ENCODE measurements at places on chromosomes 3 and 15.

GRCh38 chr3:194757647-194758061 lies 72.0 kb downstream of the FAM43A start:
- no peak for DNase-seq

DNA sequence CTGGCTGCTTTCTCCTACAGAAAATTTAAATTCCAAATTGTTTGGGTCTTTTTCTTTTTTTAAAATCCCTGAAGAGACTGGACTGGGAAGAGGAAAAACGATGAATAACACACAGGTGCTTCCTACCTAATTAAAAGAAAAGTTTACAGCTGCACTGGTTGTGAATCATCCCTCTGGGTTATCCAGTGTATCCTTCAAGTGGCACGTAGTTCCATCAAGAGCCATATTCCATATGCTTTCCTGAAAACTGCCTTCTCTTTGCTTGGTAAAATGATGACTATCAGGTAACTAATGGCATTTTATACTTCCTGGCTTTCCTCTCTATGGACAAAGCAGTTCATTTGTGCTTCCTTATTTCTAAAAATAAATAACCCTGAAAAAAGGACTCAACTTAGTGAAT lies 123.2 kb downstream of the MAGI1 start:
- no peak for DNase-seq

GRCh38 chr15:91077029-91077428 lies 23.0 kb upstream of the SV2B start:
- no peak for DNase-seq

GRCh38 chr3:22091329-22091728 lies 340.3 kb upstream of the ZNF385D start:
- DNase-seq: no peak

DNA sequence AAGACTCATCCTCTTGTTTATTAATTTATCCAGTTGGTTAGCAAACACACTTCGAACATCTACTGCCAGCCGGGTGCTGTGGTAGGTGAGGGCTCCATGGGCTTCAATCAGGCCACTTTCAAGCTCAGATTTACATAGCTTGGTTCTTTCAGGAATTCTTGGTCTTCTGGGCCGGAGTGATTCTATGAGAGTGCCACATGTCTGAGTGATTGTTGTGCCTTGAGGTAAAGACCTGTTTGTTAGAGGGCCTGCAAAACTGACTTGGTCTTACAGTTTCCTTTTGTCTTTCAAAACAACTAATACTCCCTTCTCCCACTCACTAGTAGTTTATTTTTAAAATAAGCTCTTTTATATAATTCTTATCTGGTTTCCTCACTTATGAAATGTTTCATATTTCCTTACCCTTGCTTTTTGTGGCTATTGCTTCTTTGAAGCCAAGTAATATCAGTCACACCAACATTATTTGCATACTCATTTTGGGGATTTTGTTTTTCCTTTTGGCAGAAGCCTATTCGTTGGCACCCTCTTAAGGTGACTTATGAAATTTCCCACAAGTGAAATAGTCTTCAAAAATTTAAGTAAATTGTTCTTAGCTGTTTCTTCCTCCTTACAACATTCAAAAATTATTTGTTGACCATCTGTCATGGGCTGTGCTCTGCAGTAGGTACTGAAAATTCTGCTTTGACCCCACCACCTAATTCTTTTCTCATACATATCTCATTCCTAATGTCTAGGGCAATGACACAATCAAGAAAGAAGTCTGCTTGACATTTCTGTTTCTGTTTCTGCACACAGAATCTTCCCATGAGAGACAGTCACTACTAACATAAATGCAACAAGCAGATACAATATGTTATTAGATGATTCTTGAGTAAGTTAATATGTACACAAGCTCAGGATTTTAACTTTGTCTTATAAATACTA lies 120.2 kb downstream of the LRRC28 start:
- DNase-seq: peak; percentile 38

- DNase-seq: no peak
Observed at GRCh38 chr3:48492461-48493202, 11.3 kb downstream of the SHISA5 start.

- no peak for DNase-seq
Observed at GRCh38 chr3:55899887-55900286, 412.8 kb upstream of the WNT5A start.

DNA sequence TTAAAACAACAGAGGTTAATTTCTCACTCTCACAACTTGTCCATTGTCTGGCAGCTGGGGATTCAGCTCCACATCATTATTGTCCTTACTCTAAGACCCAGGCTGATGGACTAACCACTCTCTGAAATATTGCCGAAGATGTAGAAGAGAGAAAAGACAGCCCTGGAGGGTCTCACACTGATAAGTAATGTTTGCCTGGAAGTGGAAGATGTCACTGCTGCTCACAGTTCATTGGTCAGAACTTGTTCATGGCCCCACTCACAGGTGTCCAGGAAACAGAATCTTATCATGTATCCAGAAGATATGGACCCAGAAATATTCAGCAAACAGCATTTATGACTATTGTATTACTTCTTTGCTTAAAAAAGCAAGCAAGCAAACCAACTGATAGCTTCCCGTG lies 62.2 kb upstream of the LPP start:
- no peak for DNase-seq

DNA sequence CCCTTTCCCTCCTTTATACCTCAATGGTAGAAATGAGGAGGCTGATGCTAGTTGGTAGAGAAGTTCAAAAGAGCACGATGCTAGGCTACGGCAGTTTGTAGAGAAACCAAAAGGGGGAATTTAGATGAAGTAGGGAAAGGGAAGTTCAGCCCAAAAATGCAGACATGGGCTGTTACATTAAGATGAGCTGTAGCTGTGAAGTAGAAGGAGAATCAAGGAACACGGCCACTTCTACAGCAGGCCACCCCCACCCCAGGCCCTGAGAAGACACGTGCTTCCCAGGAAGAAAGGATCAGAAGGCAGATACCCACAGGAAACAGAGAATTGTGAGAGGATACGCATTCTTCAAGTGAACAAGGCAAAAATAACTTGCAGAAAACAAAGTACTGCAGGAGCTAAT lies 2.1 kb upstream of the PARP14 start:
- no peak for DNase-seq

- DNase-seq: no peak
Observed at GRCh38 chr3:15337963-15338362, 5.6 kb upstream of the SH3BP5 start.

DNA sequence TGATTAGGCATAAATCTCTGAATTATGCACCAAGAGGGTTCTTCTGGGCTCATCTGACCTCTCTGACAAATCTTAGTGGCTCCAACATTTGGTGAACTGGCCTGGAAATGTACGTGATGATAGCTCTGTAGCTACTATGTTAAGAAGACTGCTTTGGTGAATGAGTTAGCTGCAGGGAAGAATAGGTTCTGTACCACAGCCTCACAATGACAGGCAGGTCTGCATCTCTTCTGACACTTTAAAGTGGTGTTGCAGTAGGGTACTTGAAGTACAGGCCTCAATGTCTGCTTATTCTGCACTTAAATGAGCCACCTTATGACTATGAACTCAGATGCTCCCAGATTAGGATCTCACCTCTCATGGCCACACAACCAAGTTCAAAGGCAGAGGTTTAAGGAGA lies 7.0 kb downstream of the FGF7 start:
- DNase-seq: no peak

DNA sequence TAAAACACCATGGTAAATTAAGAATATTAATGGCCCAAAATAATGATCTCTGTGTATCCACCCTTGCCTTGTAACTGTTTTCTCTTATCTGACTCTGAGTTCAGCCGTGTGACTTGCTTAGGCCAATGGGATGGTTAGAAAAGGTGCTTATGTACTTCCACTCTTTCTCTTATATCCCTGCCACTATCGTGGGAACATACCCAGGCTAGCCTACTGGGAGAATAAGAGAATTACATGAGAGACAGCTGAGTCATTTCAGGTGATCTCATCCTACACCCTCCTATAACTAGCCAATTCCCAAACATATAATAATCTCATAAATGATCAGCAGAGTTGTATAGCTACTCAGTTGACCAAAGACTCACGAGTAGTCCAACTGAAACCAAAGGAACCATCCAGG lies 98.3 kb upstream of the ABI3BP start:
- DNase-seq: no peak

DNA sequence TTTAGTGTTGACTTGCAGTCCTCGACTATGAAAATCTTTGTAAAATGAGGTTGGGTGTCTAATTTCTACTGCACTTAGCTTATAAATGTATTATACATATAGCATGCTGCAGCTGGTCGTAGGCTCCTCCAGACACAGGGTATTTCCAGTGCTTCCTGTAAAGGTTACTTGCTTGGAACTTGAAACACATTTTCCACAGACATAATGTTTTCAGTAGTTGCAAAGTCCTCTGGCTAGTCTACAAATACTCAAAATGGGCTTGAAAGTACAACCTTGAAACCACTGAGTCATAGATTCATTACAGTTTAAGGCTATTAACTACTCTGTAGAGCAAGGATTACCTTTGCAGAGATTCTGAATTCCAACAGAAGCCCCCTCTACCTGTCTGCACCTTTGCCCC lies 464.1 kb downstream of the RAP2B start:
- no peak for DNase-seq

DNA sequence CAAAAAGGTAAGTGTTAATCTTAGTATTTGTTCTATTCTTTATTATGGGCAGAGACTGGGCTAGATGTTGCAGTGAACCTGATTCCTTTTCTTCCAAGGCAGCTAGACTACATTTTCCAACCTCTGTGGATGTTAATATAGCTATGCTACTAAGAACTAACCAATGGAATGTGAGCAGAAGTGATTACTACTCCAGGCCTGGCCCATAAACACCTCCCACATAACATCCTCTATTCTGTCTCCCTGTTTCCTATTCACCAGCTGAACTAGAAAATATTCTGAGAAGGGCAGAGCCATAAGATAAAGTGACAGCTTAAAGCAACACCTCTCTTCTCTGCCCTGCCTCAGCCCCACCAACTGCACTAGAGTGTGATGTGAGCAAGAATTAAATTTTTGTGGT lies 29.4 kb downstream of the CD200R1L start:
- DNase-seq: no peak

GRCh38 chr3:72041511-72041910 lies 256.6 kb upstream of the PROK2 start:
- DNase-seq: peak; percentile 22

DNA sequence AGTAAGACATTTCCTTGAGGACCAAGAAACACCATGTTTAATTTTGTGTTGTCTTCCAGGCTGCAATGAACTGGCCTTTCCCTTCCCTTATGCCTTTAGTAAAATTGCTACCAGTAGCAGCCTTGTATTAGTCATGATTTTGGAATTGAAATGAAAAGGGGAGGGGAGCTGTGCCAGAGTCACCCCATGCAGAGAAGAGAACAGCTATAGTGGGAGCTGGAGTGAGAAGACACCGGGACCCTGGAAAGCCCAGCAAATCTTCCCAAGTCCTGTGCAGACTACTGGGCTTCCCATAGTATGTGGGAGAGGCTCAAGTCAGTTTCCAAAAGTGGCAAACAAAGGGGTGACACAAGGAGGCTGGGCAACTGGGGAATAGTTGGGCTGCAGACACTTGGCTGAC lies 178.5 kb downstream of the NR1D2 start:
- DNase-seq: peak; percentile 64

- no peak for DNase-seq
Observed at GRCh38 chr3:48896936-48897335, 1.7 kb downstream of the SLC25A20 start.

GRCh38 chr3:193510154-193510553 lies 44.5 kb downstream of the ATP13A4 start:
- DNase-seq: no peak

GRCh38 chr3:170735821-170736220 lies 134.2 kb downstream of the RPL22L1 start:
- DNase-seq: no peak

DNA sequence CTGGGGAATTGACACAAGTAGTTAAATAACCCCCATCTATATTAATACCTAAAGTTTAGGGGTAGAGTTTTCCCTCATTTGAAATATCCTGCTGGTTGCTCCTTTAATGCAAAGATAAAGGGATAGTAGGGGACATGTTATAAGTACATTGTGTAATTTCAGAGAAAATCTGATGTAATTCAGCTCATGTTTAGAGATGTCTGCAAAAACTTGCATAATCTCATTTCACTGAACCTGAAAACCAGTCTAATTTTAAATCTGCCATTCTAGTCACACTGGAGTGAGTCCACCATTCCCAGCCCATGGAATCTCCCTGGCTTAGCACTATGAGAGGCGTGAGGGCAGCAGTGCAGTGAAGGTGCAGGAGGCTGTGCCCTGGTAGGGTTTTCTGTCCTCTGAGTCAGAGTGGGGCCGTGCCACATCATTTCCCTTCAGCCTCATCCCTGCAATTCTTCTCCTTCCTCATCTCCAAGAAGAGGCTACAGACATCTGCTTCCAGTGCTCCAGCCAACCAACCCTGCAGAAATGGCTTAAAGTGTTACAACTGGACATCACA lies 246.3 kb upstream of the UMPS start:
- peak; percentile 21 for DNase-seq

DNA sequence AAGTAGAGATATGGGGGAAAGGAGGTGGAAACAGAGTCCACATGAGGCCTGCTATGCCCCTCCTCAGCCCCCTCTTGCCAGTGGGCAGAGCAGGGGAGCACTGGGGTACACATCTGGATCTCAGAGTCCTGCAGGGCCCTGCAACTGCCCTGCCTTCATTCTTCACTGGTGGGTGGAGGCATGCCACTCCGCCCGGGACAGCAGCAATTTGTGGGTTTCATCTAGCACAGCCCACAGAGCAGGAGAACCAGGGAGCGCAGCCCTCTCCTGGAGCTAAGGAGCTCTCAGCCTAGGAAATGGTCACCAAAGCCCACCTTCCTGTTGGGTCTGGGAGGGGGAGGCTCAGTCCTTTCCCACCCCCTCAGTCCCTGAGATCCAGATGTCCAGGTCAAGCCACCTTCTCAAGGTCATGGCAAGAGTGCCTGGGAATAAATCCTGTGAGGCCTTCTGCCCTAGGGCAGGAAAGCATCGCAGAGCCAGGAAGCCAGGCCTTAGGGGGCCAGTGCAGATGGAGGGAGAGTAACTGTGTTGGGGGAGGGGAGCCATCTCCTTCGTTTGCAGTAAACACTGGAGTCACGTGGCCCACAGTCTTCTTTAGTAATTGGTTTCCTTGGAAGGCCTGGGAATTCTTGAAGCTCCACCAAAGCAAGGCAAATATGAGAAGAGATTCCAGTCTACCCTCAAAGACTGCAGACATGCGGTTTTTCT lies 31.0 kb downstream of the ANP32A start:
- DNase-seq: no peak

GRCh38 chr15:32802286-32802936 lies 84.6 kb downstream of the GREM1 start:
- peak; percentile 66 for DNase-seq

- DNase-seq: peak; percentile 50
Observed at GRCh38 chr3:187922704-187923416, 177.6 kb upstream of the BCL6 start.

GRCh38 chr3:122787872-122788271 lies 5.8 kb downstream of the HSPBAP1 start:
- no peak for DNase-seq

GRCh38 chr3:114691871-114692270 lies 398.0 kb downstream of the TIGIT start:
- no peak for DNase-seq

DNA sequence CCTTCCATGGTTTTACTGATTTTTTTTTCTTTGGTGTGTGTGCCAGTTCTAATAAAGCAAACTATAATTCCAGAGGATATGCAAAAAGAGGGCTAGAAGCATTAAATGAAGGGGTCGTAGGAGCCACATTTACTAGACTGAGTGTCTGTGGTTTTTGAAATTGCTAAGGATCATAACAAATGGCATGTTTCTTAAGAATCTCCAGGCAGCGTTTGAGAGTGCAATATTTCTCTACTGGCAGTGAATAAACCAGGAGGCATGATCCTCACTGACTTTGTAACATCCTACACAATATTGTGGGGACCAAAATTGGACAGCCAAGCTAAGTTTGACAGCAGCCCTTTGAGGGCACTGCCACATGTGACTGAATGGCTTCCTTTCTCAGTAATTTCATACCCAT lies 115.9 kb upstream of the CCNL1 start:
- DNase-seq: no peak

Data from GM03348 (cell line).